ENCODE measurements at places on chromosomes 4 and X.
A peak's percentile ranks its signal among the peaks of the same experiment; 100 is the strongest.

- no peak for DNase-seq
These were observed 401.8 kb upstream of the RPS6KA3 start for GRCh38 chrX:20668550-20668949.

DNA sequence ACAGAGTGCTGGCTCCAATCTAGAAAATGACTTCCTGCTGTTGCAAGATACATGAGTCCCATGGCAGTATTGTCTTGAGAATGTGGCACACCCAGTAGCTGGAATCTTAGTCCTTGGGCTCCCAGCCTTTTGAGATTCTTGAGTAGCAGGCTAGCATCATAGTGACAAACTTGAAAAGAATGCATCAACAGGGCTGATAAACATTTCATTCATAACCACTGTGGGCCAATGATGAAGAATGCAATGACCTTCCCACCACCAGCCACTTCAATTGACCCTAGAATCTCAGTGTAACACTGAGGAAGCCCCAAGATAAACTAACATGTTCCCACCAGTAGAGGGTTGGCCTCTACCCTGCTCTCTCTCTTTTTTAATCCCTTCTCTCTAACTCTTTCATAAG, 329.3 kb downstream of the GBA3 start:
- DNase-seq, result no peak

DNA sequence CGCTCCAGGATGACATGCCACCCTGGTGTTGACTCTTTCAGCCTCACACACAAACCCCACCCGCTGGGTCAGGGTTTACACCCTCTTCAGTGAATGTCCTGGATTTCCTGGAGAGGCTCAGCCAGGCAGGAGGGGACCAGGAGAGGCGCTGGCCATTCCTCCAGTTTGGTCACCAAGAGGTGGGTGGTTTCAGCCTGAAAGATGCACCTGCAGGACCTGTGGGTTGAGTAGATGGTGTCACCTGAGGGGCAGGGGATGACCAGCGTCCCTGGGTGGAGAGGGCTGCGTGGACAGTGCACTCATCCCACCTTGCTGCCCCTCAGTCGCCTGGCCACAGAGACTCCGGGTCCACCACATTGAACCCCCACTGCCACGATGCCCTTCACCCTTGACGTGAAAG, 179.7 kb downstream of the ASMT start:
- no peak for DNase-seq

GRCh38 chr4:96448315-96448872, 608.5 kb downstream of the PDHA2 start:
- DNase-seq, result no peak

- DNase-seq, result no peak
These were observed 304.2 kb downstream of the ARHGAP24 start for GRCh38 chr4:85779165-85779564.

DNA sequence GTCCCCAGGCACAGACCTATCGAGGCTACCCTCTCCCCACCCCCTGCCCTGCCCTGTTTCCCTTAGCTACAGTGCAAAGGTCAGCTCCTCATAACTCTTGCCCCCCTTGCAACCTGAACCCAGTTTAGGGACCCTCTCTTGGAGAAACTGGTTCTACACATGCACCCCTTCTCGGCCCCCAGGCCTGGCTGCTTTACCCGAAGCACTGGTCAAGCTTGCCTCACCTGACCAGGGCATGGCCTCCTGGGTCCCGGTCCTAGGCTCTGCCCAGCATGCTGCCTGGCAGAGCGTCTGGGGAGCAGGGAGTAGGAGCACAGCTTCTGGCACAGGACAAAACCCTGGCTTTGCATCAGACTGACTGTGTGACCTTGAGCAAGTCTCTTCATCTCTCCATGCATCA, 28.0 kb downstream of the ZNF185 start:
- no peak for DNase-seq

GRCh38 chr4:114770624-114771023, 172.0 kb downstream of the UGT8 start:
- DNase-seq, result no peak

DNA sequence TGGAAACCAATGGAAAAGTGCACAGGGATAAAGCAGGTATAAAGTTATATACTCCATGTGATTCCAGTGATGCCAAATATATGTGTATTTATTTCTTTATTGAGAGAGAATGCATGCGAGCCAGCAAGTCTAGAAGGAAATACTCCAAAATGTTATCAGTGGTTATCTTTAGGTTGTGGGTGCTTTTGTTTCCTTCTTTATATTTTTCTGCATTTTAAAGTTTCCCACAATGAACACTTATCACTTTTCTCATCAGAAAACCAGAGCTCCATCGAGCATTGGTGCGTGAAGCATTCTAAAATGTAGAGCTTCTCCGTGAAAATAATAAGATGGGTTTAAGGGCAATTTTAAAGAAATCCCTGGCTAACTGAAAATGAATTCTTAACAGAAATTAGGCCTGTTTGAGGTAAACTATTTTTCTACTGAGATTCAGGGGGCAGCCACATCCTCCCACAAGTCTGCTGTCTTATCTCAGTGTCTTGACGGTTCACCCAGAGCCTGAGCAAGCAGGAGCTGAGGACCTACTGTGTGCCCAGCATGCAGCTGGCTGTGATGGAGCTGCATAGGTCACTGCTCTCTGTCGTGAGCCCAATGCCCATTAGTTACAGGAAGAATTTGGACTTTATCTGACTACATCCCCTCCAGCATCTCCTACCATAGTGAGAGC, 18.7 kb upstream of the CD40LG start:
- no peak for DNase-seq

DNA sequence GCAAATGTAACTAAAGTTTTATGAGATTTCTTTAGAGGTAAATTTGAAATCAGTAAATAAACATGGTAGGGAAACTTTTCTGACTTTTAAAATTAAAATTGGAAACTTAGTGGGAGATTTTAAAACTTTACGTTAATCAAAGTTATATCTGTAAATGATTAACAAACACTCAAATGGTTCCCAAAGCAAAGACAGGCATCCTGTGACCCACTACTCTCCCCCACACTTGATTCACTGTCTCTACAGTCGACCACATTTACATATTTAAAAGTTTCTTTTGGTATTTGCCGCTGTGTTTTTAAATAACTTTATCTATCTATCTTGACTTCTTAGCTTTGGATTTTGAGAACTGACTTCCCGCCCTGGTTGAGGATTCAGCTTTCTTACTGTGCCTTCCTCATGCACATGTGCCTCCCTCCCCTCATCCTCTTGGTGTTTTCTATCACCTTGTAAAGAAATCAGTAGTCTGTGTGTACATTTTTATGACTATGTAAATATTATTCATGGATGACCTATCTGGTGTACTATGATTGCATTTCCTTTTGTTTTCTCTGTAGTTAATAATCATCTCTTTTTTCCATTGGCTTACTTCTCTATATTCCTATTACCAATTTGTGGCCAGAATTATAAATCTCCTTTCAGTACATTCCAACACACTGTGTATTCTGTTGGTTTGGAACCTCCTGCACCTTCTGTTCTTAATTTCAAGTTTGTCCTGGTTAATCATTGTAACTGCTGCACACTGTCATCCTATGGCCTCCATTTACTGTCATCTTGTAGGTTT, 72.6 kb downstream of the WWC2 start:
- DNase-seq, result no peak

DNA sequence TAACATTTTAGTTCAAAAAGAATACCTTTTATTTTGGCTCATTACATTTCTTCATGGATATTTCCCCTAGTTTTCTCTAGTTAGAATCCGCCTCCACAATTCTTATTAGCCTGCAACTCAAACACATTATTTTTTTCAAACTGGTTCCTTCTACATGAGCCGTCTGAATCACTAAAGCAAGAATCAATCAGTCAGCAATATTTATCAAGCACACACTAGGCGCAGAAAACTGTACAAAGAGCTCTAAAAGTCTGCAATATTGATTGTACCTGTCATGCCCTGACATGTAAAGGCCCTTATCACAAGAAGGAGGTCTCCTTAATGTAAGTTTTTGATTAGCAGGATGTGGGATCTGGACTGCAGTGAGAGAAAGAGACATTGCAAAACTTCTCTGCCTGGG, 94.8 kb upstream of the CENPE start:
- no peak for DNase-seq

DNA sequence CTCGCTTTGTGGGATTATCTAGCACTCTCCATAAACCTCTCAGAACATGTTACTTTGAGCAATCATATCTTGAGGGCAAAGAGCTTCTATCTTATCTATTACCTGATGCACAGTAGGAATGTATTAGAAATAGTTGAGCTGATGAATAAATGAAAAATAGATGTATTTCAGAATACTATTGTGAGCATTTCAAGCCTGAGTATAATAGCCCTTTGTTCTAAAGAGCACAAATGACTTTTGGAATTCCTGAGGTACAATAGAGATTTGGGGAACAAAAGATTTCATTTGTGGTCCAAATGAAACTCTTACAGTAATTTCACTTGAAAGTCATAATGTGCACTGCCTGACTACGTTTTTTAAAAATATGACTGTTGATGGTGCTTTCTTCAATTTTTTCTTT, 159.5 kb downstream of the UGT8 start:
- DNase-seq, result no peak

DNA sequence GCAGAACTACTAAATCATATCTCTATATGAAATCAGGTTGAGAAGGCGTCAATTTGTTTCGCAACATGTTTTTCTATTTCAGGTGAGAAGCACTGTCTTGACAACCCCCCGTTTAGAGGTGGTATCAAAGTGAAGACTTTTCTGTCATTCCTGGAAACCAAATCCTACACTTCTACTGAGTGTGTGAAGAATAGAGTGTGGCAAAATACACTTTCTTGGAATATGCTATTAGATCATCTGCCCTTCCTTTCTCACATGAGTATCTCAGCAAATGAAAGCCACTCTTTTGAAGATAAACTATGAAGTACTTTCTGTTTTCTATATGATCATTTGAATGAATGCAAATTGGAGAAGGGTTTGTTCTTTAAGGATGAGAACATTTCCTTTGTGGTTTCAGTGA, 174.0 kb upstream of the FMR1 start:
- no peak for DNase-seq

GRCh38 chr4:10161840-10162239, 45.2 kb upstream of the WDR1 start:
- no peak for DNase-seq

- DNase-seq, result peak; percentile 2
These were observed 160.4 kb upstream of the GPR101 start for GRCh38 chrX:137194164-137194563.

DNA sequence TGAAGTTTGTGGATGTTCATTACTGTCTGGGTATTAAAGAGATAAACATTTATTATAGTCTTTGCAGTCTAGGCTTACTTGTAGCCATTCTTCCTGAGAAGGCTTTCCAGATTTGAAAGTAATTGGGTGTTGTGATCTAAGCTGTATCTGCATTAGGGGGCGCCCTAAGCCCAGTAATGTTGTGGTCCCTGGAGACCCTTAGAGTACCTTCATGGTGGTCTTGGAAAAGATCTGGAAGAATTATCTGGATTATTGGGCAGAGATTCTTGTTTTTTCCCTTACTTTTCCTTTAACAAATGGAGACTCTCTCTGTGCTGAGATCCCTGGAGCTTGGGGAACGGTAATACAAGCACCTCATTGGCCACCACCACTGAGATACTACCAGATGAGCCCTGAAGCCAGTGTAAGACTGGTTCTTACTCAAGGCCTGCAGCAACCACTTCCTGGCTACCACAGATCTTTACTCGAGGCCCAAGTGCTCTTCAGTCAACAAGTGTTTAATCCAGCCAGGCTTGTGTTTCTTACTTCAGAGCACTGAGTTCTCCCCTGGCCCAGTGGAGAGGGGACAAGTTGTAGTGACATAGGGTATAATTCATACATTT, 63.1 kb downstream of the RTL3 start:
- DNase-seq, result no peak

GRCh38 chr4:118784776-118785175, 51.1 kb downstream of the SEC24D start:
- no peak for DNase-seq

DNA sequence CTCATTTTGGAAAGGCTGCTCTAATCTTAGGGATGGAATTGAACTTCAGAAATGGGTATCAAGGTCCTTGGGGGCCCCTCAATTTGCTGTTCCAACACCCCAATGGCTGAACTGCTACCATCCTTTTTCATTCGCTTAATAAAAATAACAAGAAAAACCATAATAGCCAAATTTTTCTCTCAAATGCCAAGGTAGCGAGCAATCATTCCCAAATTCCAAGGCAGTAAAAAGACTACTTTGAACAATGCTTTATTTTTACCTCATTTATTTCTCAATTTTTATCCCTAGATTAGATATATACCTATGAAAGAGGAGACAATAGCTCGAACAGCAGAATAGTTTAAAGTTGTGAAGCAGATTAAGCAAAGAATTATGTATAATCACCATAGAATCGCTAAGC, 323.4 kb upstream of the SLC7A11 start:
- no peak for DNase-seq

GRCh38 chr4:2092669-2093053, 33.5 kb downstream of the NAT8L start:
- no peak for DNase-seq

DNA sequence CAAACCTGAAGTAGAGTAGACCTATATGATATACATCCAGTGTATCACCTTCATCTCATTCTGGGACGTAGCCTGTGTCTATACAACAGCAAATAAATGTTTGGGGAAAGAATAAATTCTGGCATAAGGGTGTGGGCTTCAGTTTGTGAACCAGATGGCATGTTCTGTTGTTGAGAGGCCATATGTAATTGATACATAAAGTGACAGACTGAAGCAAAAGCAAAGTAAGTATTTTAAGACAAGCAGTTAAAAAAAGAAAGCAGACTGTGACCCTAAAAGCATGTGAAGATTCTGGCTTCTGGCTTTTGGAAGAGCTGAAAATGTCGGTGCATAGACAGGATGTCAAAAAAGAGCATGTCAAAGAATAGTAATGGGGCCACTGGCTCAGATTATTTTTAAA, 22.9 kb downstream of the MID2 start:
- DNase-seq, result no peak

GRCh38 chr4:89316931-89317366, 9.3 kb upstream of the GPRIN3 start:
- no peak for DNase-seq

GRCh38 chr4:67820903-67821302, 62.9 kb downstream of the TMPRSS11D start:
- DNase-seq, result no peak

- DNase-seq, result no peak
These were observed 46.4 kb upstream of the NALF2 start for GRCh38 chrX:69457756-69458155.

GRCh38 chr4:182133033-182133432, 110.2 kb upstream of the TENM3 start:
- DNase-seq, result no peak

- DNase-seq, result no peak
These were observed 742.6 kb downstream of the FAT4 start for GRCh38 chr4:126057371-126057770.

- peak; percentile 89 for DNase-seq
These were observed 4.7 kb downstream of the THAP9 start for GRCh38 chr4:82905205-82905604.

GRCh38 chr4:79266136-79266535, 59.7 kb downstream of the NAA11 start:
- no peak for DNase-seq

GRCh38 chr4:143270256-143270838, 66.3 kb upstream of the GAB1 start:
- no peak for DNase-seq

DNA sequence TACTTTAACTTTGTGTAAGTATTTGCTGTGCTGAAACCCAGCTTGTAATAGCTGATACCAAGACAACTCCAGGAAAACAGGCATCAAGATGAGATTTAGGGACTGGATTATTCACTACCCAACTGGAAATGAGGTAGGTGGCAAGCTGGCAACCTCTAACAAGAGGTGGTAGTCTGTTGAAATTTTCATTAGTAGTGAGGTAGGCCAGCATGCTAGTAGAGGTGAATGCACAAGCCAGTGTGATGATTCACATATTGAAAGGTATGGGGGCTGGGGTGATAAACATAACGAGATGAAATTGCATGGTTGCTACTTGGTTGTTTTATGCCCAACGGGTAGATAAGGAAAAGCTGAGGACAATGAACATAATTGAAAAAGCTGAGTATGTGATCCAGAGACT, 8.5 kb upstream of the TMPRSS11D start:
- DNase-seq, result no peak

All from T-helper 2 cell (primary cell).